ENCODE measurements at places on chromosomes 6 and 20. TPM values are rescaled to one million over a fixed set of nuclear protein-coding genes. Genes with fewer than 3 reads are reported as not detected.

DNA sequence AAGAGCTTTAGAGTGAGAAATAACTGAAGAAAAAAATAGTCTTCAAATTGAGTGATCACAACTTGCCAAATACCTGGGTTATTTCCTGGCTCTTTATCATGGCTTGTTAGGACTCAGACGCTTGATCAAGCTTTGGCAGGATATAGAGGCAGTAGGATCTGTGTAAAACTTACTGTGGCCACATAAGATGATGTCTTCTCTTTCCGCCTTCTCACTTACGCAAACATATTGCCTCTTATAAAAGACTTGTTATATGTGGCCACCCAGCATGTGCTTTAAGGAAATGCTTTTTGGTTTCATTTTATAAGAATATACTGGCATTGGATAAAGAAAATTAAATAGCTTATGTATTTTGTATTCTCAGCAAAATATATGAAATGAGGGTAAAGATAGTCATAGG is 101.8 kb upstream of the AKIRIN2 start:
- no peak for DNase-seq

DCBLD1 gene
- 23.4 TPM for polyA plus RNA-seq

NRN1 gene
- 13.2 TPM for polyA plus RNA-seq

- DNase-seq: peak; percentile 9
Observed at GRCh38 chr20:46246559-46246958, 61.7 kb downstream of the CDH22 start.

DNA sequence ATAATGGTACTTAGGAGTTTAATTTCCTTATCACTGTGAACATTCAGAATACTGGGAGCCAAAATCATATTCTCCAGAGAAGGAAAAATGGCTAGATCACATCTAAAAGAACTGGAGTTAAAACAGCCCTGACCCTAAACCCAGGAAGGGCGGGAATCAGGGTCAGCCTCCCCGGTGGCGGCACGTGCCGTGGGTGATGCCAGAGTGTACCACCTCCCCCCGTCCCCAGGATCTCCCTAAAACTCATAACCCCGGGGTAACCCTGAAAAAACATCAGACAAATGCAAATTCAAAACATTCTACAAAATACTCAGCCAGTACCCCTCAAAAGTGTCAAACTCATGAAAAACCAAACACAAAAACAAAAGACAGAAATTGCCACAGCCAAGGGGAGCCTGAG is 148.3 kb downstream of the DLL1 start:
- DNase-seq: no peak

- DNase-seq: no peak
Observed at GRCh38 chr6:157427969-157428368, 47.0 kb downstream of the ZDHHC14 start.

- no peak for DNase-seq
Observed at GRCh38 chr6:38143191-38144150, 323.9 kb downstream of the ZFAND3 start.

- DNase-seq: no peak
Observed at GRCh38 chr6:44667226-44667625, 279.7 kb downstream of the CDC5L start.

DNA sequence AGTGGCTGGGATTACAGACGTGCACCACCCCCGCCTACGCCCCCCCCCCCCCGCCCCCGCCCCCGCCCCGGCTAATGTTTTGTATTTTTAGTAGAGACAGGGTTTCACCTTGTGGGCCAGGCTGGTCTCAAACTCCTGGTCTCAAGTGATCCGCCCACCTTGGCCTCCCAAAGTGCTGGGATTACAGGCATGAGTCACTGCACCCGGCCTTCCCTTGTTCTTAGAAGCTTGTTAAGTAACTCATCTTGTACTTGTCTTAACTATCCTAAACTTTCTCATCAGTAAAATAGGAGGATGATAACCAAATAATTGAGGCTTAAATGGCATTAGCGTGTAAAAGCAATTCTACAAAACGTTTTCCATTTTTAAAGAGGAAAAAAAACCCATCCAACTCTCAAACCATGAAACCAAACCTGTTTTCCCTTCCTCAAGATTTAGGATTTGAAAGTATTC is 4.2 kb downstream of the CDYL start:
- DNase-seq: no peak

DNA sequence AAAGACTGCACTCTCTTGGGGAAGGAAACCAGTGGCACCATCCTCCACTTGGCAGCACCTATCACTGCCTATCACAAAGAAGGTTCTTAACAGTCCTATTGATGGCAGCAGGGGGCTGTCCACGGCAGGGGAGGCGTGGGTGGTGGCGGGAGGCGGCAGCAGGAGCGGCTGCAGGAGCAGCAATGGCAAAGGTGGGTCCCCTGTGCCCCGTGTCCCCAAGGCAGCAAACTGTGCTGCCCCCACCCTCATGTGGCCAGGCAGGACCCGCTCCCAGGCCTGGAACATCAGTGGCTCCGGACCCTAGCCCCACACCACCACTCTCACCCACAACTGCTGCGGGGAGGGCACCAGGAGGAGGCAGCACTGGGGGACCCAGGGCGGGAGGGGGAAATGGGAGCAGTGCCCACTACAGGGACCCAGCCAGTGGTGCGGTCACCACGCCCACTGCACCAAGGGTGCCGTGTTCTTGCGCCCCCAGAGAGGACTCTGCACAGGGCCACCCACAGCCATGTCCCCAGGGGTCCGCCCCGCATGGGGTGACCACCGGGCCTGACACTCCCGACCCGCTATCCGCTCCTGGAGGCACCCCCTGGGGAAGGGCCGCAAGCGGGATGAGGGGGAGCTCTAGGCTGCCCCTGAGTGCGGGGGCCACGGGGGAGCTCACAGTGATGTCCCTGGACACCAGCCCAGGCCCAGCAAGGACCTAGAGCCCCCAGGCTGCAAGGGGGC is 54.6 kb downstream of the GMDS start:
- DNase-seq: no peak

DNA sequence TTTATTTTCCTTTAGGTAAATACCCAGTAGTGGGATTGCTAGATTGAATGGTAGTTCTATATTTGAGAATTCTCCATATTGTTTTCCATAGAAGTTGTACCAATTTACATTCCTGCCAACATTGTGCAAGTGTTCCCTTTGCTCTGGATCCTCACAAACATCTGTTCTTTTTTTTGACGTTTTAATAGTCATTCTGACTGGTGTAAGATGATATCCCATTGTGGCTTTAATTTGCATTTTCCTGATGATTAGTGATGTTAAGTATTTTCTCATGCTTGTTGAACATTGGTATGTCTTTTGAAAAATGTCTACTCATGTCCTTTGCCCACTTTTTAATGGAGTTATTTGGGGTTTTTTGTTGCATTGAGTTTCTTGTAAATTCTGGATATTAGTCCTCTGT is 85.6 kb downstream of the UBE3D start:
- no peak for DNase-seq

DNA sequence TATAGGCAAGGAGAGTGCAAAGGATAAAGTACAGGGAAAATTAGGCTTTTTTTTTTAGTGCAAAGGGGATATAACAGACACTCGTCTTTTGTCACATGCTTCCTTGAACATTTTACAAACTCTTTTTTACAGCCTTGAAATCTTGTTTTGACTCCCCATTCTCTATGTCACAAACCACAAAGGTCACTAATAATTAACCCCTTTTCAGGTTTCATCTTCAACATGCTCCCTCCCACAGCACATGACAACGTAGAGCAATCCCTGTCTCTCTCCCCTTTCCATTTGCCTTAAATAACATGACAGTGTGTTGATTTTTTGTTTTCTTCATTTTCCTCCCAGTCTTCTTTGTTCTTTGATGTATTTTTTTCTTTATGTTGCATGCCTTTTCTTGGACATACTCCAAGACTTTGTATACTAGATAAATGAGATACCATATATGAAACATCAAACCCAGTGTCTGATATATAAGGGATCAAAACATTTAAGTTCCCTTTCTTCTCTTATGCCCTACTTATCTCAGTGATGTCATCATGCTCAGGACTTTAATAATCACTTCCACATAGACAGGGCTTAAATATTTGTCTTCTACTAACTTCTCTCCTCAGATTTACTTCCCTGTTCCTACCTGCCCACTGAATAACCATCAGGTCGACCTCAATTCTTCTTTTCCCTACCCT is 378.7 kb upstream of the HSF2 start:
- no peak for DNase-seq

SIGLEC1 gene
- 3.5 TPM for polyA plus RNA-seq

DNA sequence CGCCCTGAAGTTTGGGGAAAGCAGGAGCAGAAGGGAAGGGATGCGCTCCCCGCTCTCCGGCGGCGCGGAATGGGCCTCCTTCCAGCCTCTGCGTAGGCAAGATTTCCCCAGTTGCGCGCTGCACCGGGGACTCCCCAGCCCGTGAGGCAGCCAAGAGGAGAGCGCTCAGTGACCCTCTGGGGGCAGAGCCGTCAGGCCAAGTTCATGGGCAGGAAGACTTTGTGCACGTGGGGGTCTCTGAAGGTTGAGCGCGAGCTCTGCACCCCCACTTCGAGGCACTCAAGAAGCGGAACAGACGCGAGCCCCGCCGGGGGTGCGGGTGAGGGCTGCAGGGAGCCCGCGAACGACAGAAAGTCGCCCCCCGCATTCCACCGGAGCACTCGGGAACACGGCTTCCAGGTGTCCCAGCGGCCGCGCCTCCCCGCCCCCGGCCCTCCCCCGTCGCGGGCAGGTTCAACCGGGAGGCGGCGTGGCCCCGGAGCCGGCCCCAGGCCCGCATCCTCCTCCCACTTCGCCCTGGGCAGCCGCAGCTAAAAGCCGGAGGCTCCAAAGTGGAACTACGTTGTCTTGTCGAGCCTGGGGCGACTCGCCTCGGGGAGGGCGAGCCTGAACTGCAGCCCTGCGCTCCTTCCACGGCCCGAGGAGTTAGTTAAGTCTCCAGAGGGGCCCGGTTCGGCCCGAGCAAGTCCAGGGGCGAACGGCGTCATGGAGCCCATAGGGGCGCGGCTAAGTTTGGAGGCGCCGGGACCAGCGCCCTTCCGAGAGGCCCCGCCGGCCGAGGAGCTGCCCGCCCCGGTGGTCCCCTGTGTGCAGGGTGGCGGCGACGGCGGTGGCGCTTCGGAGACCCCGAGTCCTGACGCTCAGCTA is at the start of gene PPP1R3G:
Gene PPP1R3G, plus strand, starts transcription at position 561 of the 867 bp plus-strand sequence. Its CDS starts 145 bp downstream, at position 706.
- peak; percentile 85 for DNase-seq

- no peak for DNase-seq
Observed at GRCh38 chr20:22904905-22905304, 130.2 kb upstream of the SSTR4 start.

DNA sequence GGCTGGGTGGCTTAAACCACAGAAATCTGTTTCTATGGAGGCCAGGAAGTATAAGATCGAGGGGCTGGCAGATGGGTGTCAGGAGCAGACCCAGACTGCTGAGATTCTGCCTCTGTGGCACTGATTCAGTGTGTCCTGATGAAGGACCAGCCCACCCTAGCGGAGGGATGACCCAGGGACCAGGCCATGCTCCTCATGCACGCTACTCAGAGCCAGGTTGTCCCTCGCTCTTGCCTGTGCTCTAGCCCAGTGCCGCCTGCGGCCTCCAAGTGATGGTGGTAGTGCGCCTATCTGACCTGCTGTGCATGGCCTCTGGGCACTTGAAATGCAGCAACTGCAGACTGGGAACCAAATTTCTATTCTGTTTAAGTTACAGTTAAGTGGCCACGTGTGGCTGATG is 13.1 kb upstream of the APMAP start:
- no peak for DNase-seq

SLC17A5 gene
- 4.9 TPM for polyA plus RNA-seq

DNA sequence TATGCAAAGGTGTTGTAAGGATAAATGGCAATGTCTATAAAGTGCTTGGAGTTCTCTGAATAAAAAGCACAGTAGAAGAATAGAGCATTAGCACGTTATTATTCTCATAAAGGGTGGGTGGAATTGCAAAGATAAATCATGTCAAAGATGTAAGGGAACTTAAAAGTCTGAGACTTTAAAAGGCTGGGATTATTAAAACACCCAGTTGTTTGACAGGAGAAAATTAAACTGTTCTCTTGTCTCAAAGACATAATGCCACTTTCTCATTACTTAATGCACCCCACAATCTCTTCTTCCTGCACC is 70.4 kb upstream of the PDE10A start:
- DNase-seq: no peak

DNA sequence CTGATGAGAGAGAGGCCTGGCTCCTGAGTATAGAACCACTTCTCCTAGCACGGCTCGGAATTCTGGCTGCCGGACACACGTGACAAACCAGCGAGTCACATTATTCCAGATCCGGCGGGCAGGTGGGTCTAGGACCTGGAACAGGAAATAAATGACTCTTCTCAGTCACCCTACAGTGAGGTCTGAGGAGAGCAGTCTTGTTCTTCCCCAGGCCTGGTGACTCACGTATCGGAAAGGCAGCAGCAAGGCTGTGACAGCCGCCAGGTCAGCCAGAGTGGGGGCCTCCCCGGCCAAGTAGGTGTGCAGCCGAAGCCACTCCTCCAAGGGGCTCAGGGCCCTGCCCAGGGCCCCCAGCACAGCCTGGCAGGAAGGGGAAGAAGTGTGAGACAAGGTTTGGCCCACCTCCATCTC is 2.8 kb downstream of the VARS1 start:
- no peak for DNase-seq

DNA sequence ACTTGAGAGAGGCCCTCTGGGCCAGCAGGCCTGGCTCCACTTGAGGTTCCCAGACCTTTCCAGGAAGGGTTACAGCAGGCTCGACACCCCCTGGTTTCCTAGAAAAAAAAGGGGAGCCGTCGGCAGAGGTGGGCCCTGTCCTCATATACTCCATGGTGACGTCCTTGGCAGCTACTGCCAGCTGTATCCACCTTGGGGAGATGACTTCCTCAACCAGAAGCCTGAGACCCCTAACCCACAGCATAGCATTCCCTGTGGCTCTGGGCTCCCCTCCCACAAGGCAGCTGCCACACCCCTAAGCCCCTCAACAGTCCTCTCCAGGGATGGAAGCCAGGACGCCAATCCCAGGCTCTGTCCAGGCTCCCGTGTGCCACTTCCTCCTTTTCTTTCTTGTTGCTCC is 294.8 kb downstream of the CDC5L start:
- no peak for DNase-seq

- DNase-seq: no peak
Observed at GRCh38 chr6:167424060-167424673, 99.3 kb downstream of the TTLL2 start.

KCNK5 gene
- polyA plus RNA-seq: 39.6 TPM

DNA sequence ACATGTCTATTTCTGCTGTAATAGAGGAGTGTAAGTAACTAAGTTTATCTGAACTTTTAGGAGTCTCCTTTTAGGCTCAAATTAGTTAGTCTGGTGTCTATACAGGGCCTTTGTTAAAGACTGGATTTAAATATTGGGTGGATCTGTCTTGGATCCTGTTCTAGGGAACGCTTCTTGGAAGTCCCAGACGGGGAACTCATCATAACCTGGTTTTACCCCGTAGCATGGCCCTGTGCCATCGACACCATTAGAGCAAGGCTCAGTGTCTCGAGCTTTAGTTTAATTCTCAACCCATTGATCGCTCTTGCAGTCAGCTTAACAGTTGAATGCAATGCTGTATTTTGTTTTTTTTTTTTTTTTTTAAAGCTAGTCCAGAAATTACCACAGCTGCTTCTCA is 89.9 kb downstream of the CARMIL1 start:
- DNase-seq: no peak

CHRNA4 gene
- polyA plus RNA-seq: not detected

- DNase-seq: no peak
Observed at GRCh38 chr6:4192173-4192572, 56.8 kb upstream of the ECI2 start.

- DNase-seq: no peak
Observed at GRCh38 chr6:73727114-73727513, 31.1 kb downstream of the CD109 start.

MRPS10 gene
- 25.3 TPM for polyA plus RNA-seq
